ENCODE measurements at places on chromosomes 1 and 21. TPM values are rescaled to one million over a fixed set of nuclear protein-coding genes. Genes with fewer than 3 reads are reported as not detected.

DNA sequence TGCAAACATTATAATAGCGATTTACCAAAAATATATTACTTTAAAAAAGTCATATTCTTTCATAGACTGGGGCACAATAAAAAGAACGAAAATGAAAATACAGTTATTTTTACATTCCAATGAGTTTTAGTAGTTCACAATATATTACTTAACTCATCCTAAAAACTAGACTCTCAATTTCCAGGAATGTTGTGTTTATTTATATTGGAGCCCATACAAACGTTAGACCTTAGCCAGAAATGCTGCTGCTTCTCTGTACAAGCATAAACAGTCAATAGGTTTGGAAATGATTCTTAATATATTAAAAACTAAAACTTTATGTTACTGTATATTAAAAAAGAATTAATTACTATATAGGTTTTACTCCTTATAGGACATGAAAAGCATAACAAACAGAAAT is 302.3 kb downstream of the BRINP3 start:
- peak; percentile 10 for DNase-seq

- DNase-seq, result no peak
These were observed 206.9 kb downstream of the MRPL39 start for GRCh38 chr21:25400427-25400826.

- peak; percentile 47 for DNase-seq
These were observed 943.6 kb downstream of the KCNT2 start for GRCh38 chr1:195664628-195665027.

DNA sequence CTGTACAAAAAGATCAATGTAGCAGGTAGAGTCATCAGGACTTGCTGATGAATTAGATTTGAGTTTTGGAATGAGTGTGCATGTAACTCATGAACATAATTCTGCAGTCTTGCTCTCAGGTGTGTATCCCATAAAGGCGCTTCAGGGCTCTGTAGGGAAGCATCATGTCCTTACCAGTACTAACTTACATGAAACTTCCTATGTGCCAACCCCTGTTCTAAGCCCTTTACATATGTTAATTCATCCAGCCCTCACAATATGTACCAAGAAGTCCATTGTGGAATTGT is 2.1 kb upstream of the FCRLB start:
- no peak for DNase-seq

GRCh38 chr1:203251466-203251865 is 22.0 kb upstream of the CHIT1 start:
- no peak for DNase-seq

GRCh38 chr1:172778456-172779455 is 119.9 kb downstream of the FASLG start:
- DNase-seq, result no peak

DNA sequence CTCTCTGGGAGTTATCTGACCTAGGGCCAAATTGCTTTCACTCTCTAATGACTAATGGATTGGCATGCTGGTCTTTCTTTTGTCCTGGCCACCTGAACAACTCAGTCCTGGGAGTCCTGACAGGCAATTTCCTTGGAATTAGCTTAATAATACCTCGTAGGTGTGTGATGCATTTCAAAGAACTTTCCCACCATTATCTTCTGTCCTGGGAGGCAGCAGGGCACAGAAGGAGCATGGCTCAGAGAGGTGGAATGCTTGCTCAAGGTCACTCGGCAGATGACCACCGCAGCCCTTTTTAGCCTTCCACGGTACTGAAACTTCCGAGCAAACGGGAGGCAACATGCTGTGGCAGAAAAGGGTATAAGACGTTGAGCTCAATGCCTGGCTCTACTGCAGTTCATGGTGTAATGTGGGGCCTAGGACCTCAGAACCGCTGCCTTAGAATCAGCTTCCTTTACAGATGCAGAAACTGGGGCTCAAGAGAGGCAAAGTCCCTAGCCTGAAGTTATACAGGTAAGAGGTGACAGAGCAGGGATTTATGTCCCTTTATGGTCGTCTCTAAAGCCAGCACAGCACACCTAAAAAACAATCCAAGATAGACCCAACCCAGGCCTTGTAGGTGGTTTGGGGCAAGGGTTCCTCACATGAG is 3.2 kb downstream of the ID3 start:
- peak; percentile 95 for DNase-seq

DNA sequence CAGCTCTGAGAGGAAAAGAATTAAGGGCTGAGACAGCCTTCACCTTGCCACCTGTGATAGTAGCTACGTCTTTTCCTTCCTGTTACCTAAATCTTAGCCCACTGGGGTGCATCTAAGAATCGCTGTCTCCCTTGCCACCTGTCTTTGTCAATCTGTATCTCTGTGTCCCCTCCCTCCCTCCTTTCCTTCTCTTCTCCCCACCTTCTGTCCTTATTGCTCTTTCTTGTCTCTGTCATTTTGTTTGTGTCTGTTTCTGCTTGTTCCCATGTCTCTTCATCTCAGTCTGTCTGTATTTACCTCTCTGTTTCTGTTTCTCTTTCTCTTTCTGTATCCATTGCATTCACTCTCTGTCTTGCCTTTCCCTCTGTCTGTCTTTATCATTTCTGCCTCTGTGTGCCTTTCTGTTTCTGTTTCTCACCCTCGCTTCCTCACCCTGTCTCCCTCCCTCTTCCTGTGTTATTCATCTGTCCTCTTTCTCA is 30.2 kb downstream of the SLC22A15 start:
- peak; percentile 4 for DNase-seq

The PROX1 gene
- 0.02 TPM for total RNA-seq

The SLFNL1 gene
- total RNA-seq, result 0.15 TPM
